NT2/D1 (cell line): ENCODE measurements at places on chromosomes 1 and 21.

- DNase-seq: no peak
Observed at GRCh38 chr1:159170639-159171038, 776 bp upstream of the CADM3 start.

GRCh38 chr1:18360251-18360650, 120.5 kb upstream of the KLHDC7A start:
- no peak for DNase-seq

GRCh38 chr1:84939151-84939550, 46.1 kb upstream of the LPAR3 start:
- DNase-seq: no peak

GRCh38 chr1:60558236-60558635, 484.7 kb upstream of the C1orf87 start:
- DNase-seq: no peak

- DNase-seq: no peak
Observed at GRCh38 chr1:109808703-109809102, 45.0 kb upstream of the EPS8L3 start.

GRCh38 chr21:42535602-42536171, 22.0 kb downstream of the SLC37A1 start:
- no peak for DNase-seq

- no peak for DNase-seq
Observed at GRCh38 chr1:160082926-160083325, 1.6 kb downstream of the KCNJ9 start.

- no peak for DNase-seq
Observed at GRCh38 chr1:70220517-70221237, 503 bp upstream of the SRSF11 start.

DNA sequence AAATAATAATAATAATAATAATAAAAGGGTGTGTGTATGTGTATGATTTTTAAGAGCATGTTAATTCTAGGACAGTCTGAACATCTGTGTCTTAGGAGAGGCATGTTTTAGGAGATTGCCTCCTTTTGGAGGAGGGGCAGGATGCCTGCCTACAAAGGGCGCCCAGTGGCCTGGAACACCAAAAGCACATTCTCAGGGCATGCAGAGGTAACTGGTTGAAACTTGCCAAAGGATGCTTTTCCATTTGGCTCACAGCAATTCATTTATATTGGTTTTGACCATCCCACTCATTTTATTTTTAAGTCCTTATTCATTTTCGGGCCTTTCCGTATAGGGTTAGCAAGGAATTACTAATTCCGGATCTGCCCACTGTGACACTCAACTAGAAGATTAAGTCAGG, 21.1 kb upstream of the LAMC2 start:
- no peak for DNase-seq

GRCh38 chr1:175540896-175541645, 202.3 kb downstream of the TNR start:
- no peak for DNase-seq

- no peak for DNase-seq
Observed at GRCh38 chr1:106276871-106277270, 779.6 kb upstream of the PRMT6 start.

GRCh38 chr1:207997486-207998268, 86.8 kb upstream of the CD34 start:
- peak; percentile 71 for DNase-seq

- no peak for DNase-seq
Observed at GRCh38 chr1:240314845-240315801, 223.4 kb downstream of the FMN2 start.

DNA sequence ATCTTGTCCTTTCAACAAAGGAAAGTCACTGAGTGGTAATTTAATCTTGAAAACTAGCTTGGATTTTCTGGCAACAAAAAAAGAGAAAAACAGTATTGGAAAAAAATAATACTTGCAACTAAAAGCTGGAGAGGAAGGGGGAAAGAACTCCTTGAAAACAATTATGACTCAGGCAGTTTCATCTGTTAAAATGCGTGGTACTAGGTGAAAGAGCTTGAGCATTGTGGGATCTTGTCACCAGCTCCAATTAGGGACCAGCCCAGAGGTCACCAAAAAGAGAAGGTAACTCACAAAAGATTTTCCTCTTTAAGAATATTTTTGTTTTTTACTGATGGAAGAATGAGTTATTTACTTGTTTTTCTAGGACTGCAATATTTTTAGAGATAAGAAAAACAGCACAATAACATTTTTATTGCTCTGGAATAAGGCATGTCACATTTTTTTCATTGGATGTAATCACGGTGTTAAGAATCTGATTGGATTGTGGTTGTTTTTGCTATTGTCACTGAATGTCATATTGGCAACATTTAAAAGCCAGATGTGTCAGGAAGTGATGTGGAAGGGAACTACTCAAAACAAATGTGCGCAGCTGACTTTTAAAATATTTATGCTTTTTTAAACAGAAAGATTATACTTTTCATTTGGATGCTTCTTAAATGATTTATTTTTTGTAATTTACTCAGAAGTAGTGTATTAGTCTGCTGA, 78.5 kb upstream of the ADAMTS5 start:
- no peak for DNase-seq

DNA sequence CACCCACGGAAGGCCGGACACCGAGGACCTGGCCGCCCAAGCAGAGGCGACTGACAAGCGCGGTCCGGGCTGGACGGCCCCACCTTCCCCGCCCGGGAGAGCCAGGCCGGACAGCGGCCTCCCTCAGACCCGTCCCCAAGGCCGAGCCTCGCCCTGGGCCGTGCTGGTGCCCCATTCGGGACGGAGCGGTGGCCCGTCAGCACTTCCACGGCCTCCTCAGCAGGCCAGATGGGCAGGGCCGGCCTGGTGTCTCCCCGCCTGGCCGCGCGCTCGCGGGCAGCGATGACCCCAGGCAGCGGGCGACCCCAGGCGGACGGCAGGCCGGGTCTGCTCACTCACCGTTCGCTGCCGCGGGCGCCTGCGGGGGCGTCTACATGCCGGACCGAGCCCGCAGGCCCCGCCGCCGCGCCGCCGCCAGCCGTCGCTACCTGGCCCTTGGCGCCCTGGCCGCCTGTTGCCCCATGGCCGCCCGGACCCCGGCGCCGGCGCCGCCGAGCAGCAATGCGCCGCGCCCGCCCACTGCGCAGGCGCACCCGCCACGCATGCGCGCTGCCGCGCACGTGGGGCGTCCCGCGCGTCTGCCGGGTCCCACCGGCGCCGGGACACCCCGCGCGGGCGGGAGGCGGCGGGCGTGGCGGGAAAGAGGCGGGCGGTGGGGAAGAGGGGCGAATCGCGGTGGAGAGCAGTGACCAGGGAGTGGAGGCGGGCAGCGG, at the start of gene NADK:
Gene NADK (minus strand): TSS at position 521 of the 713 bp plus-strand sequence. CDS start 13,064 bp downstream, outside the sequence.
- no peak for DNase-seq

DNA sequence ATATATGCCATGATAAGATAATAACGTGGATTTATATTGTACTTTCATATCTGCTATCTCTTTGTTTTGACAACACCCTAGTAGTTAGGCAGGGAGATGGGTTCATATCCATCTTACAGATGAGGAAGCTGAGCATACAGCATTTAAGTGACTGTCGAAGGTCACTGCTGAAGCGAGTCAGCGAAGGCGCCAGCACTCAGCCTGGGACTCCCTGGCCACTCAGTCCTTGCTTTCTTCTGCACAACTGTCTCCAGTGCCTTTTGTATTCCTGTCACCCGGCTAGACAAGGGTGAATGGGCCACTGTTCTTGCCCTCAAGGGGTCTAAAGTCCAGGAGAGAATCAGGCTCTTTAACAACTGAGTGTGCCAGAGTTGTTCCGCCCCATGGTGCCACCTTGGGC, 3.1 kb downstream of the ARHGEF10L start:
- DNase-seq: no peak

- DNase-seq: no peak
Observed at GRCh38 chr1:227748496-227749182, 13.4 kb downstream of the SNAP47 start.

DNA sequence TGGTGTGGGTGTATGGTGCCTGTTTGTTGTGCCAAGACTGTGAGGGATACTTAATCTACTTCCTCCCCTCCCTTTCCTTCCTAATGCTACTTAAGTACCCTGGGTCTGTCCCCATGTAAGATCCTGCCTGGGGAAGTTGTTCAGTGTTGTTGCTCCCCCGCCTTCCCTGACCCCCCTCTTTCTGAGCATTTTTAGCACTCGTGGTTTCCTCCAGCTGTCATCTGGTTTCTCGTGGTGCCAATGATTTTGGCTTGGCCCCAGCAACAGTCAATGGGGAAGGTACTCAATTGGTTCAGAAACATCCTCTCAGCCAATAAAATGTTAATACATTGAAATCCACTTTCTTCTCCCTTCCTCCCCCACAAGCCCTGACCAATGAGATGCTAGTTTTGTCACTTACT, 8.0 kb upstream of the B4GALT3 start:
- DNase-seq: no peak

GRCh38 chr1:13725714-13726175, 25.8 kb downstream of the PRDM2 start:
- no peak for DNase-seq

GRCh38 chr21:41432562-41433460, 6.8 kb downstream of the MX1 start:
- DNase-seq: no peak
